Cardiac septum (tissue), 1 donor: ENCODE measurements at places on chromosomes 6 and 20. TPM values are rescaled to one million over a fixed set of nuclear protein-coding genes. Genes with fewer than 3 reads are reported as not detected.

Gene EPHA7
- total RNA-seq, result 6.2 TPM

Gene SLC25A27
- 25.6 TPM for total RNA-seq

Gene RAET1E
- not detected for total RNA-seq

Gene RIPOR3
- total RNA-seq, result 3.4 TPM

Gene HNF4A
- not detected for total RNA-seq

Gene LY6G5C
- 2.9 TPM for total RNA-seq

Gene NAA20
- total RNA-seq, result 63.4 TPM

DNA sequence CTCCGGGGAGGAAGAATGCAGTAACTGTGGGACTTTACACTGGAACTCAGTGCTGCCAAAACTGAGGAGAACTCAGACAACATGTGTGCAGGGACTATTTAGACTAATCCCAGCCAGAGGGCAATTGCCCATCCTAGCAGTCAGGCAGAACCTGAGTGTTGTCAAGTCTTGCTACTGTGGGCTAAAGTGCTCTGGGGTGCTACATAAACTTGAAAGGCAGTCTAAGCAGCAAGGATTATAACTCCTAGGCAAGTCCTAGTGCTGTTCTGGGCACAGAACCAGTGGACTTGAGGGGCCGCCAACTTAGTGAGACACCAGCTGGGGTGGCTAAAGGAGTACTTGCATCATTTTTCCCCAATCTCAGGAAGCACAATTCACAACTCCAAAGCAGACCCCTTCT is 363.8 kb upstream of the PTCHD4 start:
- DNase-seq, result no peak

- DNase-seq, result no peak
Measured at GRCh38 chr6:35507221-35507620, 5.5 kb downstream of the TULP1 start.

- DNase-seq, result no peak
Measured at GRCh38 chr6:143099647-143100046, 39.0 kb downstream of the AIG1 start.

GRCh38 chr20:38799203-38799602 is 6.3 kb upstream of the PPP1R16B start:
- DNase-seq, result no peak

DNA sequence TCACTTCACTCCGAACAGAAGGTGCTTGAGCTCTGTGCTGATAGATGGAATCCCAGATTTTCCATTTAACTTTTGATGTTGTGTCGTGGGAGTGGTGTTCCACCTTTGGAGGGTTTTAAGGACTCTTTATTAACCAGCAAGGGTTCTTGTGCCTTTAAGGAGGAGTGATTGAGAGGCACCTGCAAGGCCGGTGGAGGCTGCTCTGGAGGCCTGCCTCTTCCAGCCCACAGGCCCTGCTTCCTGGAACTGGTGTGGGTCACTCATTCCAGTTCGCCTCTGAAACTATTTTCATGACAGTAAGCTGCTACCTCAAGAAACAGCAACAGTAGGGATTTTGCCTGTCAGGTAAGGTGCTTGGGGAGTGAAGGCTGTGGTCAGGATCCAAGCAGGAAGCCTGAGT is 58.8 kb upstream of the APCDD1L start:
- no peak for DNase-seq

DNA sequence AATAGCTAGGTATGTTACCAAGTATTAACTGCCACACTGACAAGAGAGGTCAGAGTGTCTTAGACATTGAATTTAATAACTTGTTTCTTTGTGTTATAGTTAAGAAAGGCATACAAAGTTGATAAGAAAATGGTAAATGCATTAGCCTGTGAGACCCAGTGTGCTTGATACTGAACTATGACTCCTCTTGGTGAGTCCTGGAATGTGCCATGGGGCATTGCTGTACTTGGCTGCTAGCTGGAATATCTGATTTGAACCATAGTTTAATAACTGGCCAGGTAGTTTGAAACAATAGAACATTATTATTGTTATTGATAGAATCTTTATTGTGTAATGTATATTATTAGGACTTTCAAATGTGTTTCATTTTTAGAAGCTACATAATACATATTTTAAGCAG is 70.0 kb downstream of the ZFAND3 start:
- no peak for DNase-seq

GRCh38 chr20:25321991-25322390 is 68.6 kb downstream of the ABHD12 start:
- no peak for DNase-seq

GRCh38 chr6:142476452-142476851 is 174.6 kb downstream of the ADGRG6 start:
- no peak for DNase-seq

DNA sequence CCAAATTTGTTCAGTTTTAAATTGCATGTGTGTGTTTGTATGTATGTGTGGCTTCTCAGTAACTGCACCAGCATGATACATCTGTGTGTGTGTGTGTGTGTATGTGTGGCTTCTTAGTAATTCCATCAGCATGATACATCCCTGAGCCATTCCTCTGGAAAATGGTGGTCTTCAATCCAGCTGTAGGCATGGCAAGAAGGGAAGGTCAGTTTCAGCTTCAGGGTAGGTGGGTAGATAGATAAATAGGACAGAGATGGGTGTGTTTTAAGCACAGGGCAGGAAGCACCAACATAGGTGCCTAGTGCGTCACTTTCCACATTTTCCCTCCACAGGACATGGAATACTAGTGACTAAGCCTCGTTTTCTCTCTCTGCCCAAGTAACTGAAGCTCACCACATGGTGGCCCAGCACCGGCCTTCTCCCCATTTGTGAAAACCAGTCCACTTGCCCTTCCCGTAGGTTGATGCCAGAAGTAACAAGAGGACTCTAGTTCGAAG is 82.9 kb downstream of the RPP40 start:
- DNase-seq, result no peak

DNA sequence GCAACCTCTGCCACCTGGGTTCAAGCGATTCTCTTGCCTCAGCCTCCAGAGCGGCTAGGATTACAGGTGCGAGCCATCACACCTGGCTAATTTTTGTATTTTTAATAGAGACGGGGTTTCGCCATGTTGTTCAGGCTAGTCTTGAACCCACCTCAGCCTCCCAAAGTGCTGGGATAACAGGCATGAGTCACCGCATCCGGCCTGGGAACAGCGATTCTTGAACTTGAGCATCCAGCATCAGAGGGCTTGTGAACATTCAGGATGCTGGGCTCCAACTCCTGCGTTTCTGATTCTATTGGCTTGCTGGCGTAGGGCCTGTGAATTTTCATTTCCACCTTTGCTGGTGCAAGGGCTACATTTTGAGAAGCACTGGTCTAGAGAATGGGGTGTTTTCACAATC is 24.5 kb upstream of the PIM1 start:
- no peak for DNase-seq

- no peak for DNase-seq
Measured at GRCh38 chr6:156850353-156850752, 73.2 kb downstream of the ARID1B start.

DNA sequence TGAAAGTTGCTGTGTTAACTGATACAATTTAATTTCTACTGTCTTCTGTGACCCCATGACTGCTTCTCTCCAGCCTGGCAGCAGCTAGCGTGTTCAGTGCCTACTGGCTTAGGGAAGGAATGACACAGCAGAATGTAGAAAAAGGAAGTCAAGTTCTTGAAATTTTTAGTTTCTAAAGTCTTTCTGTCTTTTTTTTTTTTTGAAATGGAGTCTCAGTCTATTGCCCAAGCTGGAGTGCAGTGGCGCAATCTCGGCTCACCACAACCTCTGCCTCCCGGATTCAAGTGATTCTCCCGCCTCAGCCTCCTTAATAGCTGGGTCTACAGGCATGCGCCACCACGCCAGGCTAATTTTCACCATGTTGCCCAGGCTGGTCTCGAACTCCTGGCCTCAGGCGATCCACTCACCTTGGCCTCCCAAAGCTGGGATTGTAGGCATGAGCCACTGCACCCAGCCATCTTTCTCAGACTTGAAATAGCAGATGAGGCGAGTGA is 39.3 kb downstream of the PCNA start:
- DNase-seq, result peak; percentile 90

DNA sequence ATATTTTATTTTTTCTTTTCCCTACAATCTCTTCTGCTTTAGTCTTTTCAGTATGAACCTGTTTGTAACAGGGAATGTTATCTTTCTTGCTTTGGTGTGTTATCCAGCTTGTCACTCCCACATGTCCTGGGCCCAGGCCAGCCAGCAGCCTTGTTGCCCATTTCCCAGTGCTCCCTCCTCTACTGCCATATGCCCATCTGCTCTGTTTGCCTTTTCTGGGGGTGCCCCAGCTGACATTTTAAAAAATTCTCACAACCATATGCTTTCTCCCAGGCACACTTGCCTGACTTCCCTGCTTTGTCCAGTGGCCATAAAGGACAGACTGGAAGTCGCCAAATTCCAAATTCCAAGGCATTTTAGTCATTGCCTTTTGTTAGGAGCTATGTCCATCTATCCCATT is 23.6 kb upstream of the LMBRD1 start:
- no peak for DNase-seq

DNA sequence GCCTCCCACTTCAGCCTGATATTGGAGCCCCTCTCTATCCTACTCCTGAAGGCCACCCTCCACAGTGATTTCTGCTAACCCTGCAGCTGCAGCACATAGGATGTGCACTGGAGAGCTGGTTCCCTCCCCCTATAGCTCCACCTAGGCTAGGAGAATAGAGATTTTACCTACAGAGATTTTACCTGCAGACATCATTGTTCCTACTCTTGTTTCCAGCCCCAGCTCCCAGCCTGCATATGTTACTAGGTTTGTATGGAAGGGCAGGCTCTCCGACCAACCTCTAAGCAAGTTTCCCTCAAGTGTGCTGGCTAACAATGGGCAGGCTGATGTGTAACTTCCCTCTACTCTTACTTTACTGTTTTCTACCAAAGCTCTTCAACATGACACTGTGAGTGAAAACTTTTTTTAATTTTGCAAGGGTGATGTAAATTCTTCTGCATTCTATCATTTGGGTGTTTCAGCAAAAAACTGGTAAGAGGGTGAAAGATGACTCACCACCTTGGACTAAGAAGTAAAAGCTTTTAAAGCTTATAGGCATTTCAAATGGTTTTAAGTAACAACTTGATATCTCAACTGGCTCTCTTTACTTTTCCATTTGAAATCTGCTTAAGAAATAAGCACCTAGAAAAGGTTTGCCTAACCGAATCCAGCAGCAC is 106.8 kb downstream of the CDK19 start:
- no peak for DNase-seq

GRCh38 chr6:31308050-31308844 is 36.4 kb upstream of the HLA-C start:
- peak; percentile 85 for DNase-seq

GRCh38 chr6:152117156-152118133 is 310.0 kb downstream of the ESR1 start:
- DNase-seq, result no peak

GRCh38 chr6:135286962-135287538 is 105.9 kb downstream of the MYB start:
- DNase-seq, result no peak

GRCh38 chr6:38673397-38674165 is 29.4 kb downstream of the GLO1 start:
- no peak for DNase-seq

DNA sequence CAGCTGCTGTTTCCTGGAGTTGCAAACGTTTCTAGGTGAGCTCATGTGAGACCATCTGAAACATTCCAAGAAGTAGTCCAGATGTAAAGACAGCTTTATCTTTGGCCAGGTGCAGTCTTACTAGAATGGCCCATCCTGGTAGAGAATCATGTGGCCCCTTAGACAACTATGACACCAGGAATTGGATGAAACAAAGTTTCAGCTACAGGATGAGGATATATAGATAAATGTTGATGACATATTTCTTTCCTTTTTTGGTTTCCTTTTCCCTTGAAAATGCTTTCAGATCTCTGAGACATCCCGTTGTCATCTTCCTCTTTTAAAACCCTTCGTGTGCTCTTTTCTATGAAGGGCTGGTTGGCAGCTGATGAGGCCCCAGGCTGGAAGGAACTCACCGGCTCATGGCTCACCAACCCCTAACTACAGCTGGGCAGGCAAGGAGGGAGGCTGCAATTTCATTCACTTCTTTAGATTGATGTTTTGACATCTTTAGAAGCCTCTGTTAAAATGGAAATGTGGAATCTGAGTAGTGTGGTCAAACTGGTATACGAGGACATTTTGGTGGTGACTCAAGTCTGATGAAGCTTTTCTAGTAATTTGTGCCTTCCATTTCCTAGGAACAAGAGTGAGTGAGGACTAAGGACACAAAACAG is 167.9 kb upstream of the TNFAIP3 start:
- no peak for DNase-seq

DNA sequence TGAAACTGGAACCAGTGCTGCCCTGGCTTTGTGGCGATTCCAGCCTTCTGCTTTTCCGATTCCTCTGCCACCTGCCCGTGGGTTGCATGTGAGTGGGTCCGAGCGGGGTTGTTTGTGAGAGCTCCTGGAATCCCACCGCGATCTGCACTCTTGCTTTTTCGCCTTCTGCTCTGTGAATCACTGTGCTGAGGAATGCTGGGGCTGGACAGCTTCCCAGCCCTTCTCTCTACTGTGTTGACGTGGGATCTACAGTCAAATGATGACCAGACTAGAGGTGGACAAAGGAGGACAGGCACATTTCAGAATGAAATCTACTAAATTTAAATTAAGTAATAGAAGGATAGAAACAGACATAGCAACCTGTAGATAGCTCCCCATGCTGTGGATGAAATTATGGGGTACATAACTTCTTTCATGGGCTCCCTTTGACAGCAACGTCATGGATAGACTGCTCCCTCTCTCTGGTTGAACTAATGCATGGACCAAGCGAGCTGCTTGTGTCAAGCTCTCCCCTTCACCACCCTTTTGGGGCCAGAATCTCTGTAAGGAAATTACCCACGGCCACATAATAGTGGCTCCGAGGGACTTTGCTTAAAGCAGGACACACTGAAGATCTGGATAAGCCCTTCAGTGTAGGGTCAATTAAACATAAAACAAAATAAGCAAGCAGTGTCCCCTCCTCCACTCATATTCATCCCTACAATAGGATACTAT is 2.0 kb downstream of the FNDC1 start:
- no peak for DNase-seq
